ENCODE measurements at places on chromosomes 16 and 17. TPM values are rescaled to one million over a fixed set of nuclear protein-coding genes. Genes with fewer than 3 reads are reported as not detected.

Gene C17orf67
- 1.6 TPM for total RNA-seq

- DNase-seq: no peak
Measured at GRCh38 chr16:11759997-11760396, 17.3 kb upstream of the TXNDC11 start.

Gene CTRB1
- 5.3 TPM for total RNA-seq

DNA sequence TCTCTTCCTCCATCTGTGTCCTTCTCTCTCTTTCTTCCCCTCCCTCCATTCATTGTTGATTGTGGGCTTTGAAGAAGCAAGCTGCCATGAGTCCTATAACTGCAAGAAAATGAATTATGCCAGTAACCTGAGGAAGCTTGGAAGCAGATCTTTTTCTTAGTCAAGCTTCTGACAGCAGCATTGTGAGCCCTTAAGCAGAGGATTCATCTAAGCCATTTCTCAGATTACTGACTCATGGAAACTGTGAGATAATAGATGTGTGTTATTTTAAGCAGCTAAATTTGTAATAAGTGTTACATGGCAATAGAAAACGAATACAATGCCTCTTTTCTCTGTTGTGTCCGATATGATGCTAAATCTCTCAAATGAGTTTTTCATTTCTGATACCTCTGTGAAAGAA, 1109.7 kb downstream of the CDH11 start:
- DNase-seq: no peak

- no peak for DNase-seq
Measured at GRCh38 chr16:65548470-65548869, 426.6 kb upstream of the CDH11 start.

GRCh38 chr17:1758807-1759206, 3.1 kb upstream of the SERPINF1 start:
- no peak for DNase-seq

Gene B3GNT9
- 1.8 TPM for total RNA-seq

Gene CCL5
- 0.56 TPM for total RNA-seq

- no peak for DNase-seq
Measured at GRCh38 chr17:78230996-78231935, at the start of gene TMEM235. Gene TMEM235 (plus strand): TSS chr17:78231631. CDS start chr17:78232024, 393 bp downstream.

Gene ZNF629
- 16.5 TPM for total RNA-seq

Gene ITPRIPL2
- 2.1 TPM for total RNA-seq

Gene CCL14
- not detected for total RNA-seq

DNA sequence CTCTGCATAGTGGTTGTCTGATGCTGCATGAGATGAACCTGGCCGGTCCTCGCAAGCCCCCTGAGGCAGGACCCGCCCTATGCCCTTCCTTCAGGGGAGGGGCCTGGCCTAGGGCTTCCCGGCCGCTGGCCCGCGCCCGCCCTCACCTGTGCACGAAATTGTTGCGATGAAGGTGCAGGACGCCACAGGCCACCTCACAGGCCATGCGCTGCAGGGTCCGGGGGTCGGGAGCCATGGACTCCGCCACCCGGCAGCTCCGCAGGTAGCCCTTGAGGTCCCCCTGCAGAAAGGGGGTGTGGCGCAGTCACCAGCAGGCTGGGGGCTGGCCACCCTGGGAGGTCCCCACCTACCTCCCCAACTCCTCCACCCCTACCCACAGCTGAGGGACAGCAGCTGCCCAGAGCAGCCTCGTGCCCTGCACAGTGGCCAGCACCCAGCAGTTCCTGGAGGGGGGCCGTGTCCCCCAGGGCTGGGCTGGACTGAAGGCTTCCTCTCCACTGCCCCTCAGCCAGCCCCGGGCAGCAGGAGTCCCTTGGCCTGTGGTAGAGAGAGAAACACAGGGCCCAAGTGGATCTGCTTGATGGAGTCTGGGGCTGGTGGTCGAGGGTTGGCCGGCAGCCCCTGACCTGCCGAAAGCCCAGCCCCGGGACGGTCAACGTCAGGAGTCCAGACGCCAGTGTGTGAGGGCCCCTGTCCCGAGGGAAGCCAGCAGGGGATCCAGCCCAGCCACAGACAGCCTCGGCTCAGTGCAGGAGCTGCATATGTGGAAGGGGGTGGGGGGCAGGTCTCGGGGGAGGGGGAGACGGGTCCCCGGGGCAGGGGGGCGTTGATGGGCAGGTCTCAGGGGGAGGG, 38.8 kb upstream of the PVALEF start:
- no peak for DNase-seq

Gene CD300H
- not detected for total RNA-seq

DNA sequence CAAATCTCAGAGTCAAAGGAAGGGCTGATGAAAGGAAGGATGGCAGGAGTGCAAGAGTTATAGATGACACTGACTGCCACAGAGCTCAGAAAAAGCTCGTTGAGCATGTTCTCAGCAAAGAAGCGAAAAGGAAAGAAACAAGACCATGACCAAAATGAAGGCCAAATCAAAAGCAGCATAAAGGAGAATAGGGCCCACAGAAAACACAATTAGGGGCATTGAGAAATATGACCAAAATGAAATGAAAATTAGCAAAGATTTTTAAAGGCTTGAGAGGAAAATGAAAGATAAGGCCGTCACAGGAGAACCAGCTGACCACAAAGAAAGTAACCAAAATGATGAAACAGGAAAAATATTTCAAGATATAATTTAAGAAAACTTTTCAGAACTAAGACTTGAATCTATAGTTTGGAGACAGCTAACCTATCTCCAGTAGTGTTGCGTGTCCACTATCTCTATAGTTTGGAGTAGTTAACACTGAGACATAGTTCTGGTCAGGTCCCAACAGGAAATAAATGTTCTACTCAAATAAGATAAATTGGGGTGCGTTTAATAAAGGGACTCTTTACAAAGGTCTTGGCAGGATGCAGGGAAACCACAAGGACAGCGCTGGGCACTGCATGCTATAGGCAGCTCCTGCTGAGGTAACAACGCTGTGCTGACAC, 7.9 kb downstream of the PRSS54 start:
- peak; percentile 2 for DNase-seq

Gene GSG1L2
- total RNA-seq: not detected

GRCh38 chr17:73720187-73720834, 76.1 kb upstream of the SDK2 start:
- no peak for DNase-seq

DNA sequence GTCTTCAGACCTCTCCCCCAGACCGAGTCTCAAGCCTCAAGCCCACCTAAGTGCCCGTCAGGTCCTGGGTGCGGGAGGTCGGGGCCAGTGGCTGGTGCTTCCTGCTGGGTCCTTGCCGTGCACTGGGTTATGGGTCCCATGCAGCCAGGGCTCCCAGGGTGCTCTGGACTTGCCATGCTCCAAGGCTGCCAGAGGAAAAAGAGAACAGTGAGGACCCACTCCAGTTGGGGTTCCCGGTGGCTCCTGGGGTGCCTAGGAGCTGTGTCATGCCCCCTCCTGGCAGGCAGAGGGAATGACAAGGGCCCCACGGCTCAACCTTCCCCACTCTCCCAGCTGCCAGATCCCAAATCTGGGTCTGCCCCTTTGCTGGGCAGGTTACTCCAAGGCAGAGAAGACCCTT, 3.8 kb downstream of the SNX20 start:
- peak; percentile 32 for DNase-seq

- no peak for DNase-seq
Measured at GRCh38 chr16:85036236-85037049, 8.8 kb downstream of the KIAA0513 start.

GRCh38 chr17:7684851-7685532, 2.3 kb downstream of the TP53 start:
- no peak for DNase-seq

DNA sequence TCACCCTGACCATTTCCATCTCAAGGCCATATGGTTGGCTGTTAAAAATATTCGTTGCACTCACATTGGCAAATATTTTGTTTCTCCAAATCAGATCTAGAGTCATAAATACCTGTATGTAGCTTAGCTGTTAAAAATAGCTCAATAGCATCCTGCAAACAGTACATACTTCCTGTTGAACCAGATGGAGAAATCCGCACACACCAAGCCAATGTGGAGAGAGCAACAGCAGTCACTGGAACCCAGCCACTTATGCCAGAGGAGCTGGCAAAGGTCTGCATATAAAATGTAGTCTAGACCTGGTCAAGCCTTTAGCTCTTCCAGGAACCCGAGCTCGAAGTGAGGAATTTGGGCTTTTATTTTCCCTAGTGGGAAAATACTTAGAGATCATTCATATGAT, 146.4 kb upstream of the KCNJ16 start:
- no peak for DNase-seq

DNA sequence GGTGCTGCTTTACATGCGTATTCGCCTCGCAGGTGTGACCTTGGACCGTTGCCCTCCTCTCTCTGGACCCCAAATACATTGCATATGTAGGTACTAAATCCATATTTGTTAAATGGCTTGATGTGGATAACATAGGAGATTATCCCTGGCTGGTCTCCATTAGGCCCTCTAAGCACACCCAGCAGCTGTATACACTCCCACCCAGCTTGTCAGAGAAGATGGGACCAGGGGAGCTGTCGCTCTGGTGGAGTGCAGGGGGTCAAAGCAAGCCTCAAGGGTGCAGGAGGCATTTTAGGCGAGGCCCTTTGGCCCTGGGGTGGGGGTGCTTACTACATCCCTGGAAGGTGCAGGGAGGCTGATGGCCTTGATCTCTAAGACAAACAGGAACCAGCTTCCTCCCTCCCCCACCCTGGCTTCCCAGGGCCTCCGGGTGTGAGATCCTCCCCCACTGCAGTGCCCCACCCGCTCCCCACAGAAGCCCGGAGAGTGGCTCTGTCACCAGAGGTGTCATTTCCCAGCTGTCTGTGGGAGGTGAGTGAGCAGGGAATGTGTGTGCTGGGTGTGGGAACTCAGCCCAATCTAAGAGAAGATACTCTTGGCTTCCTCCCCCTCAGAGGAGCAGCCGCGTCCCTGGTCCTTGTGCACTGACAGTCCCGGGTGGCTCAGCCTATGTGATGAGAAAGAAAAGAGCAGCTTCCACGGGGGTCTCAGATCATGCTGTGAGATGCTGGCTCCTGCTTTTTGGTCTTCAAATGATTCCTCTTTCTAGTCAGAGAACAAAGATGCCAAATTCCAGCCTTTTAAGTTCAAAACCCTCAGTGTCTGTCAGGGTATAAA, 1.4 kb upstream of the VAMP2 start:
- peak; percentile 79 for DNase-seq

GRCh38 chr16:72850021-72850420, 197.9 kb downstream of the ZFHX3 start:
- no peak for DNase-seq

- no peak for DNase-seq
Measured at GRCh38 chr16:19485611-19486010, 36.3 kb downstream of the GDE1 start.

DNA sequence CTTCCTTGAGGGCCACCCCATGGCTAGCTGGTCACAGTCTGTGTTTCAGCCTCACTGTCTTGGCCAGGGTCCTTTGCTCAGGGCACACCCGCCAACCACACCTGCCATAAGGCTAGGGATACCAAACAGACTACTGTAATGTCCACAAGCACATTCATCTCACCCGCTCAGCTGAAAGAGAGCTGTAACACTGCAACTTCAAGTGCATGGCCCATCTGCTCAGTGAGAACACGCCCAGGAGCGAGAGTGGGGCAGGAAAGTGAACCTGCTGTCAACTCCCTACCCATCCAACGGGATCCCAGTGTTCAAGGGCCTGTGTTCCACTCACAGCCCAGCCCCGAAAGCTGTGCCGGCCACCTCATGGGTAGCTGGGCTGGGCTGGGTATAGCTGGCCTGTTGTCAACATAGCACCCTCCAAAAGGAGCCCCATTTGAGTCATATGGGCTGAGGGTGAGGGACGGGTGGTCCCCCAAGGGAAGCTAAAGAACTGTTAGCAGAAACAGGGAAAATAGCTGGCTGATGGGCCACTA, 55.7 kb downstream of the SCNN1B start:
- DNase-seq: no peak

- DNase-seq: no peak
Measured at GRCh38 chr16:88118376-88118775, 167.1 kb downstream of the BANP start.

DNA sequence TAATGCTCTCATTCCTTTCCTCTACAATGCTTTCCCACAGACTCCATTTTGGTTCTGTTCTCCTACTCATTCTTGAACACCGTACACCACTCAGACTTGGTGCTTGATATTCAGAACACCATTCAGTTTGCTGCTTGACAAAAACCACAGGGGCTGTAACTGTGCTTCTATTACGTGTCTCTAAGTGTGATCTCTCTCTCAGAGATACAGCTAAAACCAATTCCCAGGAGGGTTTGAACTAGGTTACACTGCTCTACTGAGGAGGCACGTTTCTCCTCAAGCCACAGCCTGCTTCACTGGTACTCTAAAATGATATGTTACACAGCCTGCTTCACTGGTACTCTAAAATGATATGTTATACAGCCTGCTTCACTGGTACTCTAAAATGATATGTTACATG, 175.7 kb downstream of the CEP112 start:
- no peak for DNase-seq

GRCh38 chr17:83145358-83145738, 65.9 kb downstream of the METRNL start:
- DNase-seq: no peak

Gene GAST
- not detected for total RNA-seq

DNA sequence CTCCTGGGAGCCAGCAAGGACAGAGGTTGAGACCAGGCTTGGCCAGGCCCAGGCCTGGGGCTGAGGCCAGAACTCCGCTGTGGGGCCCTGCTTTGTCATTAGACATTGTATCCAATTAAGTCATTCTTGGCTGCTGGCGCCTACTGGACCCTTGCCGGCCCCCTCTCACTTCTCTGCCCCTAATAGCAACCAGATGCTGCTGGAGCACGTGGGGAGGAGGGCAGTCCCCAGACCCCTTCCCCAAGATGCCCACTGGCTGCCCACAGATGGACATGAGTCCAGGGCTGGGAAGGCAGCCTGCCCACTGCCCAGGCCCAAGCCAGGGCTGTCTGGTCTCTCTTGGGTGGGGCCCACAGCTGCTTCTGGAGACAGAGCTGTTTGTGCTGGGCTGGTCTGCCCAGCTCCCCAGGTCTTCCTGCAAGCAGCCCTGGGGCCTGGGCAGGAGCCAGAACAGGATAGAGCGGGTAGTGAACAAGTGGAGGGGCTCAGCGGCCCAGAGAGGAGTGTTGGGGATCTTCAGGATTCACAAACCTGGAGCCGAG, 7.8 kb downstream of the PLXDC1 start:
- DNase-seq: no peak

DNA sequence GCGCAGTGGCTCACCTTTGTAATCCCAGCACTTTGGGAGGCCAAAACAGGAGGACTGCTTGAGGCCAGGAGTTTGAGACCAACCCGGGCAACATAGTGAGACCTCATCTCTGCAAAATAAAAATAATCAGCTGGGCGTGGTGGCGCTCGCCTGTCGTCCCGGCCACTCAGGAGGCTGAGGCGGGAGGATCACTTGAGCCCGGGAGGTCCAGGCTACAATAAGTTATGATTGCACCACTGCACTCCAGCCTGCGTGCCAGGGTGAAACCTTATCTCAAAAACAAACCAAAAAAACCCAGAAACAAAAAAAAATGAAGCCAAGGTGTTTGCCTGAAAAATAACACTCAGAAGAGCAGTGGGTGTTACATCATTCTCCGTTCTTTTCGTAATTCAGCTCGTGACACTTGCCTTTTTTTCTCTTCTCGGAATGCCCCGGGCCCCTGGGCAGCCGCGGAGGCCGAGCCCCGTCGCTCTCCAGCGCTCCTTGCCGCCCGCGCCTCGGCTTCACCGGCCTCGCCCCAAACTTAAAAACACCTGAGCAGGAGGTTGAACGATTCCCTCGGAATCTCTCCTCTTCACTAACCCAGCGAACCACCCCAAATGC, 17.0 kb downstream of the PRCD start:
- no peak for DNase-seq
